Sigmoid colon (tissue), 7 donors: ENCODE measurements at places on chromosomes 12 and 14. TPM values are rescaled to one million over a fixed set of nuclear protein-coding genes. Genes with fewer than 3 reads are reported as not detected.

Gene NGB
- 9.5 TPM for total RNA-seq

DNA sequence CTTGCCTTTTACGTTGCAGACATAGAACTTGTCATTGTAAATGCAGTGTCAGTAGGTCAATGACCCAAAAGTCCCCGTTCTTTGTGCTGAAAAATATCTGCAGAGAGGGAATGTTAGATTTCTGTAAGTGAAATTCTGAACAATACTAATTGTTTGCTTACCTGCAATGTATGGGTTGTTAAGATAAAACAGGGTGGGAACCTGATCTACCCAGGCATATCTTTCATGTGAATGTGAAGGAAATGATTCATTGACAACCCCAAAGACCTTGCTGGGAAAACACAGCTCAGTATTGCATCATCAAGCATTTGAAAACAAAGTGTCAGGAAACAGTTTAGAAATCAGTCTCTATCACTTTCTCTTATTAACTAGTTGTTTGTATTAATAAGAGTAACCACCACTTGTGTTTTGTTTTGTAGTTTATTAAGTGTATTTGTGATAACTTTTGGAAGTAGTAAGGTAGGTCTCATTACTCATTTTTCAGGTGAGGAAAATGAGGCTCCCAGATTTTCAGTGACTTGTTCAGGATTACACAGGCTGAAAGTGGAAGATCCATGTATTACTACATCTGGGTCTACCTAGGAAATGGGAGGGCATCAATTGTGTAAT, 57.9 kb upstream of the SLC38A2 start:
- no peak for DNase-seq

GRCh38 chr12:92403210-92404175, 257.8 kb upstream of the BTG1 start:
- no peak for DNase-seq

- DNase-seq, result no peak
Measured at GRCh38 chr12:42854826-42855225, 265.3 kb upstream of the PRICKLE1 start.

Gene MTERF2
- total RNA-seq, result 22.5 TPM

DNA sequence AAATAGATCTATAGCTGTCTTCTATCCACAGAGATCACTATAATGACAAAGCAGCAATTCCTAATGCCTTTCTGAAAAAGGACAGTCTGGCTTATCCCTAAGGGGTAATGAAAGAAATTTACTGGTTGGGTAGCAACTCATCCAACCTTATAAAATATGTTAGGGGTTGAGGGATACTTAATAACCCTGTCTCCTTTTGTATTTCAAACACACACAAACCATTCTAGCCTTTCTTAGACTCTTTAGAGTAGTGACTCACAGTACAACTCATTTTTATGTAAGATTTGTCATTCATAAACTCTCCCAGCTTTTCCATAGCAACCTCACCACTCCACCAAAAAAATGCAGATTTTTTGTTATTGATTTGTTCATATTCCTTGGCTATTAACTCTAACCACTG, 167.9 kb downstream of the FSCB start:
- no peak for DNase-seq

Gene CD69
- 2.7 TPM for total RNA-seq

GRCh38 chr12:65313719-65314317, 35.3 kb downstream of the MSRB3 start:
- no peak for DNase-seq

Gene CGRRF1
- total RNA-seq, result 16.8 TPM

DNA sequence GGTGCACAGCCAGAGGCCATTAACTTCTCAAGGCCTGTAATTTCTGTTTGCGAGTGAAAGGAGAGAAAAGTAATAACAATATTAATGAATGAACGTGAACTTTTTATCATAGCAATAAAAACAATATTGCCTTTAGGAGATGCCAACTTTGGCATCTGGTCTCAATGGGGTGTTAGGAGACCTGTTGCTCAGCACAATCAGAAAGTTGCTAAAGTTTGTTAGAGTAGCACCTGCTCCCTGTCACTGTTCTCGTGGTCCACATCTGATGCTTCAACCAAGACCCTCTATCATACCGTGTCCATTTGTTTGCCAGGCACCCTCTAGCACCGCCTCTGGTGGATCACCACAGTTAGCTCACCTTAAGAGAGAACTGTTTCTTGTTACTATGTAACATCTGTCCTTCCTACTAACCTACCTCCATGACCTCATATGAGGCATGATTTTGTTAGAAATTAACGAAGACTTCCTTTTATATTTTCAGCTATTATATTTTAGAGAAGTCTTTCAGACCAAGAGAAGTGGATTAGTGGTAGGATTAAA, 12.5 kb upstream of the CLEC4E start:
- no peak for DNase-seq

- no peak for DNase-seq
Measured at GRCh38 chr14:22554498-22555383, 34.3 kb downstream of the DAD1 start.

Gene AMHR2
- total RNA-seq, result not detected

Gene SERPINA5
- total RNA-seq, result 9.3 TPM

Gene SLCO1A2
- not detected for total RNA-seq

Gene CISTR
- total RNA-seq, result not detected

Gene DCAF5
- 36.4 TPM for total RNA-seq

DNA sequence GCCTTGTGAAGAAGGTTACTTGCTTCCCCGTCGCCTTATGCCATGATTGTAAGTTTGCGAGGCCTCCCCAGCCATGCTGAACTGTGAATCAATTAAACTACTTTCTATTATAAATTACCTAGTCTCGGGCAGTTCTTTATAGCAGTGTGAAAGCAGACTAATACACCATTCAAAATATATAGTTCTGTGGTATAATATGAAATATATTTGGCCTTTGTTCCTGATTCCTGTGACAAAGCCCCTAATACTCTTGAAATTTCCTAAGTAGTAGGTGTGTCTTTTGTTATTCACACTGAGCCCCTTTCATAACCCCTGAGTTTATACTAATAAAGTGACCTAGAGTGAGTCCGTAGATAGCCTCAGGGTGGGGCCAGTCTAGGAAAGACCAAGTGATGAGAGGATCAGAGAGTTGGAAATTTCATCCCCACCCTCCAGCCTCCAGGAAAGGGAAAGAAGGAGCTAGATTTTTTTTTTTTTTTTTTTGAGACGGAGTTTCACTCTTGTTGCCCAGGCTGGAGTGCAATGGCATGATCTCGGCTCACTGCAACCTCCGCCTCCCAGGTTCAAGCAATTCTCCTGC, 19.4 kb upstream of the STRN3 start:
- no peak for DNase-seq
